SK-N-DZ (cell line): ENCODE measurements at places on chromosomes 4 and X.

- no peak for DNase-seq
Measured at GRCh38 chr4:93267747-93268146, 560.8 kb upstream of the ATOH1 start.

- DNase-seq: no peak
Measured at GRCh38 chr4:177356921-177357320, 47.2 kb downstream of the NEIL3 start.

DNA sequence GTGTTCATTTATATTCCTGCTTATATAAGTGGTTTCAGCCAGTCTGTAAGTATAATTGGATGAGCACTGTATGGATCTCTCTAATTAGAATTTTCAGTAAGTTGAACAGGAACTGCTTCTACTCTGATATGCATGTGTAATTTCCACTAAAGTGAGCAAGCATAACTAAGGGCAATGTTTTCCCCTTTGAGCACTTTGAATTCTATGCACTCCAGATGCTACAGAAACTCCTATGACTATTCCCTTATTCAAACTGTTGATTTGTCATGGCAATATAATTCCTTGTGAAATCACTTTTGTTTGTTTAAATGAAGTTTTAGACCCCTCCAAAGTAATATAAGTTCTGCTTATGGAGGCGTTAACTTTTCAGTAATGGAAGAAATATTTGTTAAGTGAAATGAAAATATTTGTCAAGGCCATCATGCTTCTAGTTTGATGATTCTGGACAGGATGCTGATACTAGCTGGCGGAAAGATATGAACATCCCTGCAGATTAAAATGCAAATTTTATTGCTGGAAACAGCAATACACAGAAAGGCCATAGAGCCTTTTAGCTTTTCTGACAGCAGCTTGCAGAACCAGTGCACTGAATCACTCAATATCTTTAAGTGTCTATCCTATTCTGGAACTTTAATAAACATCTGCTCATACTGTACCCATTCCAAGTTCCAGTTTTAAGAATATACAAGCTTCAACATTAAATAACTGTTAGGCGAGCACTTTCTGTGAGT is 1460.8 kb downstream of the RAPGEF2 start:
- DNase-seq: no peak

- DNase-seq: no peak
Measured at GRCh38 chr4:67915400-67915966, 31.7 kb upstream of the TMPRSS11D start.

GRCh38 chrX:147476008-147476407 is 435.7 kb upstream of the FMR1 start:
- DNase-seq: peak; percentile 2

DNA sequence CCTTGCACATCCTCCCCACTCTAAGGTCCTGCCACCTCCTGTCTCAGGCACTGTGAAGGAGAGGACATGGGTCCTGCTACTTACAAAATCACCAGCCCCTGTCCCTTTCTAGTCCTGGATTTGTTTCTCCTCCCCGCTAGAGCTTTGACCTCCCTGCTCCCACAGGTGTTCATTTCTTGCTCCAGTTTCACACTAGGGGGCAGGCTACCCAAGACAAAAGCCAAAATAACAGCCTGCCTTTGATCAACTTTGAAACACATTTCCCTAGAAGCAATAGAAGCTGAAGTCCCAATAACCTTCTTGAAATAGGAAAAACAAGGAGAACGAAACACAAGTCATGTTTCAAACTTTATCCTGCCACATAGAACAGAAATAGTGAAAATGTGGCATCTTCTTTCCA is 164.4 kb downstream of the QDPR start:
- peak; percentile 8 for DNase-seq

DNA sequence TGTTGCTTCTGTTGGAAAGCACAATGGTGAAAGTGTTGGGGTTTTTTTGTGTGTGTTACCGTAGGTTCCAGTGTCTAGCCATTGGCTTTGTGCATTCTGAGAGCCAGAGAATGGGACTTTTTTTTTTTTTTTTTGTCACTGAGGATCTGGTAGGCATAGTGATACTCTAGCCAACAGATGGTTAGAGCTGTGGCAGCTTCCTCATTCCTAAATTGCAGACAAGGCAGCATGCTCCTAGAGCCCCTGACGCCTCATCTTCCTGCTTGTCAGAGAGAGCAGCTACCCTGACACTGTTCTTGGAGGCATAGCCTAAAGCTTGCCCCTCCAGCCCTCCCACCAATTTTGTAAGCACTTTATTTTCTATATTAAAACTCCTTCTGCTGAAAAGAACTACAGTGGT is 27.0 kb downstream of the ARHGEF9 start:
- no peak for DNase-seq

- peak; percentile 2 for DNase-seq
Measured at GRCh38 chrX:115147220-115147619, 42.0 kb upstream of the RBMXL3 start.

DNA sequence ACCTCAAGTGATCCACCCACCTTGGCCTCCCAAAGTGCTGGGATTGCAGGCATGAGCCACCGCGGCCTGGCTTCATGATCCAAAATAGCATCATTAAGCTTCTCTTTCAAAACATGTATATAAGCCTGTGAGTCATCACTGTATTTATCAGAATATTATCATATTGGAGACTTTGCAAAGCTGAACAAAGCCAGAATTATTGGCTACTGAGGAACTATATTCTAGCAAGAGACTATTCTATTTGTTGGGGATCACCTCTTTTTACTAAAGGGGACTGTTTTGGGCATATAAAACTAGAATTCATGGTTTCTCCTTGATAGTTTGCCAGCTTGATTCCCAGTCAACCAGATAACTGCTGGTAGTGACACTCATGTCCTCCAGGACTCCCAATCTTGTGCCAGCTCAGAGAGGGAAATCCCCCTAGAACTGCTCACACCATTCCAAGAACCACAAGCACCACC is 40.1 kb downstream of the TET2 start:
- DNase-seq: no peak

DNA sequence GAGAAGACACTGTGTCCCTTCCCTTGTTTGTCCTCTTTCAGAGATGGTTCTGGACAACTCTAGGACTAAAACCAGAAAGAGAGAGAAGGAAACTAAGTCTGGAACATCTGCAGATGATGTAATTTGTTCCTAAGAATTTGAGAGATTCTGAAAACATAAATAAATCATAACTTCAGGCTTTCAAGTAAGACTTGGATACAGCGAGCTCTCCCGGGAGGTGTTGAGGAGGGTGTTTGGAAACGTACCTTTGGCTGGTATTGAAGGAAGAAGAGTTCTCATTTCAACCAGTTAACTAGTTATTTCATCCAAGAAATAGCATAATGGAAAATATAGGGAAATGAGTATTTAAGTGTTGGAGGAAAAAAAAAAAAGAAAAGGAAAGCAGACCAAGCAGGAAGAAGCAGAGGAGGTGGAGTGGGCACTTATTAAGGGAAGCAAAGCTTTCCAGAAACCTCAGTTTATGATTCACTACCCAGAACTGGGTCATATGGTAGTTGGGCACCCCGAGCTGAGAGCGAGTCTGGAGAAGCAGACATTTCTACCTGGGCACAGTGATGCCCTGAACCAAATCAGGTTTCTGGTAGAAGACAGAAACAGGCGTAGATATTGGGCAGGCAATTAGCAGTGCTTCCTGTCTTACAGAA is 26.9 kb downstream of the CCNG2 start:
- no peak for DNase-seq

DNA sequence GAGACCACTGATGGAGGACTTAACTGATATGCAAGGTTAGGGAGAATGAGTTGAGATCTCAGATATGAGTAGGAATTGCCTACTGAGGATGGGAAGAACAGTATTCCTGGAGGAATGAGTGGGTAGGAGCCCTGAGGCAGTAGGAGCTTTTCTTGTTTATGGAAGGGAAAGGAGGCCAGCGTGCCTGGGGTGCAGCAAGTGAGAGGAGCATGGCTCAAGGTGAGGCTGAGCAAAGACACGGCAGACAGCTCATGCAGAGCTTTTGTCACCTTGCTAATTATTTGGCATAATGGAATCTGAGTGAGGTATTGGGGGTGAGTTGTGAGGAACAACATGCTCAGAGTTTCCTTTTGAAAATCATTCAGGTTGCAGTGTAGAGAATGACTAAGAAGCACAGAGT is 65.3 kb upstream of the IBSP start:
- no peak for DNase-seq

DNA sequence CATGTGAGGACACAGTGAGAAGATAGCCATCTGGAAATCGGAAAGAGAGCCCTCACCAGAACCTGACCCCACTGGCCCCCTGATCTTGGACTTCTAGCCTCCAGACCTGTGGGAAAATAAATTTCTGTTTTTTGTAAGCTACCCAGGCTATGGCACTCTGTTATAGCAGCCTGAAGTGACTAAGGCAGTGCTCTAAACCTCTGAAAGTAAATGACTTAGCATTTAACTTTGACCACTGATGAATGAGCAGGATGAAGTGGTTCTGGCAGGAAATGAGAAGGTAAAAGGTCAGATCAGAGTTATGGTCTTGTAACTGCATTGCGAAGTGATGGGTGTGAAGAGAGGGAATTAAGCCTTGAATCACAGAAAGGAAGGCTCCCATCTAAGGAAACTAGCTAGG is 17.0 kb downstream of the GPAT3 start:
- DNase-seq: no peak
